ENCODE measurements at places on chromosomes 4 and X. TPM values are rescaled to one million over a fixed set of nuclear protein-coding genes. Genes with fewer than 3 reads are reported as not detected.
A peak's percentile ranks its signal among the peaks of the same experiment; 100 is the strongest.

The CLCN4 gene
- not detected for total RNA-seq

- peaks cover 11% of the 10 kb centered on the region for H3K36me3 ChIP-seq
- no peak within 1 kb of the TSS for H3K27ac ChIP-seq
- no peak for DNase-seq
- no peaks in the 10 kb centered on the region for H3K4me1 ChIP-seq
- H3K4me3 ChIP-seq, result no peak within 1 kb of the TSS
These were observed at the start of gene VEGFC for GRCh38 chr4:176792326-176793059. TSS of gene VEGFC (minus strand) at chr4:176792922. CDS start at chr4:176792311, 611 bp downstream.

The HELT gene
- not detected for total RNA-seq

GRCh38 chrX:103737696-103738095 lies 27.0 kb downstream of the TMEM31 start:
- H3K4me3 ChIP-seq, result no peak overlapping the region
- H3K36me3 ChIP-seq, result no peaks in the 10 kb centered on the region
- no peak overlapping the region for H3K27ac ChIP-seq
- DNase-seq, result no peak
- H3K4me1 ChIP-seq, result no peaks in the 10 kb centered on the region

DNA sequence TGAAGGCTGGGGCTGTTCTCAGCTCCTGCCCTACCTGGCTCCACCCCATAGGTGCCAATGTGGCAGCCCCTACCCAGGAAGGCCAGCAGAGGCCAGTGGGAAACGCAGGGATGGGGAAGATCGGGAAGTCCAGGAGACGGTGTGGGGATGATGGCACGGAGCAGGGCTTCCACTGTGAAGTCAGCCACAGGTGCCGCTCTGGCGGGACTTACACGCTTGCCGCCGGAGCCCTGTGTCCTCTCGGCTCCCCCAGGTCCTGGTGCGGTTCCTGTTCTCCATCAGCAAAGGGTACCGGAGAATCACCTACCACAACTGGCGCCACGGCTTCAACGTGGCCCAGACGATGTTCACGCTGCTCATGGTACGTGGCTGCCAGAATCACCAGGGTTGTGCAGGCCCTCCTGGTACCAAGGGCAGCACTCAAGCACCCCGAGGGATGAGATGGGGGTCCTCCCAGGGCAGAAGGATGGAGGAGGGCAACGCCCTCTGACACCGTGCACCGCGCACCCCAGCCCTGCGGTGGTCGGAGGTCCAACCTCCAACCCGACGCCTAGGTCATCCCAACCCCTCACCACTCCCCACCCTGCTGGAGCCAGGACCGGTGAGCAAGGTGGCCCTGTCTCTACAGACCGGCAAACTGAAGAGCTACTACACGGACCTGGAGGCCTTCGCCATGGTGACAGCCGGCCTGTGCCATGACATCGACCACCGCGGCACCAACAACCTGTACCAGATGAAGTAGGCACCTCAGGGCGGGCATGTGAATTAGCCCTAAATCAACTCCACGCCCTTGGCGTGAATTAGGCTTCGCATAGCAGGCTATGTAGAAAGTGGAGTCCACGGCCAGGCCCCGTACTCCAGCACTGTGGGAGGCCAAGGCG lies 12.0 kb downstream of the ATP5ME start:
- no peak overlapping the region for H3K27ac ChIP-seq
- no peaks in the 10 kb centered on the region for H3K36me3 ChIP-seq
- DNase-seq, result no peak
- no peaks in the 10 kb centered on the region for H3K27me3 ChIP-seq
- H3K4me1 ChIP-seq, result no peaks in the 10 kb centered on the region

DNA sequence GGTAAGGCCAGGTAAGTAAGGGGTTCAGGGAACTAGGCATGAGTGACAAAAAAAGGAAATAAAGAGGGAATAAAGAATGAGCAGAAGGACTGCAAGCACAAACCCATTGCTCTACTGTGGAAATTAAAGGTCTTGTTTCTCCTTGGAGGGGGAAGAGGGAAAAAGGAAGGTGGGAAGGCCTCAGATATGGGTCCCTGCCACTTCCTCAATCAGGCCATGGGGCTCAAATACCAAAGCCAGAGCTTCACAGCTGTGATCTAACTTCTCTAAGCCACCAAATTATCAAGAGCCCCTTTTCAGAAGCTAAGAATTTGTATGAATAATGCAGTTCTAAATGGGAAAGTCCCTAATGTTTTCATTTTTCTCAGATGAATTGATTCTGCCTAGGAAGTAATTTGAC lies 4.7 kb downstream of the USP51 start:
- H3K4me1 ChIP-seq, result peaks cover 10% of the 10 kb centered on the region
- no peak overlapping the region for H3K4me3 ChIP-seq
- no peak overlapping the region for H3K27ac ChIP-seq
- H3K27me3 ChIP-seq, result peaks cover 12% of the 10 kb centered on the region

DNA sequence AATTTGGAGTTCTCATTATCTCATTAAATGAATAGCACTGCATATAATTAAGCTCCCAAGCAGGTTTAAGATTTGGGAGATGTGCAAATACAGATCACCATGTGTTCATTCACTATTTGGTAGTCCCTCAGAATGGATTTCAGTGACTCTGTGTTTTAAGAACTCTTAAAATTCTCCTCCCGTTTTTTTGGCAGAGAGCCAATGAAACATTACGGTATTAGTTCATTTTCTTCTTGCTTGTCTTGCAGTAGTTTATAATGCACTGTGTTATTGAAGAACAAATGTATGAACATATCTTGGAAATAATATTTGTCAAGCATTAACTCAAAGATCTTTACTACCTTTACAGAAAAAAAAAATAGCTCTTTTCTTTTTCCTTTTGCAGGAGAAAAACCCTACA lies 32.7 kb downstream of the KLF3 start:
- no peak for DNase-seq
- no peaks in the 10 kb centered on the region for H3K27me3 ChIP-seq
- no peak overlapping the region for H3K4me3 ChIP-seq
- H3K27ac ChIP-seq, result peak overlapping the region; percentile 7
- peaks cover 47% of the 10 kb centered on the region for H3K36me3 ChIP-seq

The CCDC110 gene
- not detected for total RNA-seq

DNA sequence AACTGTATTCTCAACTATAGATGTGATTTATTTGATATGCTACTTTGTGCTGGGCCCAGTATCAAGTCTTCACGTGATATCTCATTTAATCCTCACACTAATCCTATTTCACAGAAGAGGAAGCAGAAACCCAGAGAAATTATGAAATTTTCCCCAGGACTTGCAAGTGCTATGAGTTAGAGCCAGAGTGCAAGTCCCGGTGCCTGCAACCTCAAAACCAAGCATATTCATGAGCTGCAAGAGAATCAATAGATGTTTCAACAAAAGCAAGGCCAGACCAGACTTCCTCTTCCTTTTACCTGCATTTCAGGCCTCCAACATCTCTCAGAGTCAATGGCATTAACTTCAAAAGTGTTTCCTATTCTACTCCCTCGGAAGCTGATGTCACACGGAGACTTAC lies 92.2 kb upstream of the GATB start:
- no peaks in the 10 kb centered on the region for H3K36me3 ChIP-seq
- no peak overlapping the region for H3K4me3 ChIP-seq
- no peak for DNase-seq
- no peak overlapping the region for H3K27ac ChIP-seq
- no peaks in the 10 kb centered on the region for H3K4me1 ChIP-seq

GRCh38 chr4:84596826-84597225 lies 13.9 kb downstream of the CDS1 start:
- no peaks in the 10 kb centered on the region for H3K4me1 ChIP-seq
- no peak for DNase-seq
- H3K36me3 ChIP-seq, result no peaks in the 10 kb centered on the region

GRCh38 chr4:113468165-113469022 lies 293.1 kb downstream of the CAMK2D start:
- no peak for DNase-seq
- peak overlapping the region; percentile 57 for H3K27ac ChIP-seq
- H3K4me1 ChIP-seq, result peaks cover 22% of the 10 kb centered on the region
- no peaks in the 10 kb centered on the region for H3K27me3 ChIP-seq
- H3K4me3 ChIP-seq, result peak overlapping the region; percentile 53
- no peaks in the 10 kb centered on the region for H3K36me3 ChIP-seq

GRCh38 chrX:35289952-35290351 lies 347.4 kb downstream of the FAM47B start:
- no peaks in the 10 kb centered on the region for H3K4me1 ChIP-seq
- no peak overlapping the region for H3K27ac ChIP-seq
- no peaks in the 10 kb centered on the region for H3K27me3 ChIP-seq
- no peak for DNase-seq
- no peak overlapping the region for H3K4me3 ChIP-seq

- no peak overlapping the region for H3K27ac ChIP-seq
- peak overlapping the region; percentile 84 for H3K4me3 ChIP-seq
- H3K4me1 ChIP-seq, result peaks cover 43% of the 10 kb centered on the region
- peaks cover 21% of the 10 kb centered on the region for H3K36me3 ChIP-seq
These were observed 555.9 kb upstream of the DIPK2B start for GRCh38 chrX:45756557-45756956.

DNA sequence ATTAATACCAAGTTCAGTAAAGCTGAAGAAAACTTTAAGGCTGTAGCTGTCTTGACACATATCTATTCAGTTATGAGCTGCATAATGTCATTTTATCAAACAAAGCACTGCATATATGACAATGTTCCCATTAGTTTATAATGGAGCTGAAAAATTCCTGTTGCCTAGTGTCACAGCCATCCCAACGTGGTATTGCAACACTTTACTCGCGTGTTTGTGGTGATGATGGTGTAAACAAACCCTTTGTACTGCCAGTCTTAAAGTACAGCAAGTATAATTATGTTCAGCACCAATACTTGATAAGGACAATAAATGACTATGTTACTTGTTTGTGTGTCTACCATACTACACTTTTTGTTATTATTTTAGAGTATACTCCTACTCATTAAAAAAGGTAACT lies 1415.6 kb upstream of the PCDH7 start:
- no peaks in the 10 kb centered on the region for H3K4me1 ChIP-seq
- H3K27ac ChIP-seq, result no peak overlapping the region
- no peak overlapping the region for H3K4me3 ChIP-seq

The MND1 gene
- 18.2 TPM for total RNA-seq

DNA sequence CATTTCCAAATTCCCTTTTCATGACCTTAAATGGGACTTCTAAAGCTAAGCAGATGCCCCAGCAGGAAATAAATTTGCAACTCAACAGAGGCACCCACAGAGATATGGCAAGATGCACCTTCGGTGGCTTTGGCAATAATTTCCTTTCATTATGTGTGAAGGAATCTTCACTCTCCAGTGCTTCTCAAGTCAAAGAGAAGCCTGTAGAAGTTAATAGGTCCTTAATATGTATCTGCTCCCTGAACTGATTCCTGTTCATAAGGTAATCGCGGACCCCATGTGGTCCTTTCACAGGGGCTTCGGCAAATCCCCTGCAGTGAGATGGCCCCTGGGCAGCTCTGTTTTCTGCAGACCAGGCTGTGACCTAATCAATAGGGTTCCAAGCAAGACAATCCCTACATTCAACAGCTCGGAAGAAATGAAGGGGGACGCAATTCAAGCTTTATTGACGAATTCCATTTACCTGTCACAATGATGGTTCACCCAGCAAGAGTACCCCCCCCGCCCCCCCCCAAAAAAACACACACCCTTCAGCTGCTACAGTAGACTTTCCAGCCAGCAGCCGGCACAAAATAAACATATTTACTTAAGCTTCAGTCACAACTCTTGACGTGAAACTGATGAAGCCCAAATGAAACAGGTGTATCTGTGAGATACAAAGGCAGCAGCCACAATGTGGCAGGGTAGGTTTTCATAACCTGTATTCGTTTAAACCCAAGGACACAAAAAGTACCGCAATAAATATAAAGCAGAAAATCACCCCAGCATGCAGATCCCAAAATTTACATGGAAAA lies 35.3 kb downstream of the FAT1 start:
- no peaks in the 10 kb centered on the region for H3K4me1 ChIP-seq
- H3K36me3 ChIP-seq, result no peaks in the 10 kb centered on the region
- DNase-seq, result no peak
- H3K27me3 ChIP-seq, result no peaks in the 10 kb centered on the region
- H3K4me3 ChIP-seq, result no peak overlapping the region

The PROM1 gene
- 0.24 TPM for total RNA-seq

GRCh38 chr4:144316869-144317268 lies 176.4 kb upstream of the GYPA start:
- no peak overlapping the region for H3K4me3 ChIP-seq
- H3K36me3 ChIP-seq, result peaks cover 16% of the 10 kb centered on the region
- no peaks in the 10 kb centered on the region for H3K4me1 ChIP-seq
- DNase-seq, result no peak
- no peaks in the 10 kb centered on the region for H3K27me3 ChIP-seq

DNA sequence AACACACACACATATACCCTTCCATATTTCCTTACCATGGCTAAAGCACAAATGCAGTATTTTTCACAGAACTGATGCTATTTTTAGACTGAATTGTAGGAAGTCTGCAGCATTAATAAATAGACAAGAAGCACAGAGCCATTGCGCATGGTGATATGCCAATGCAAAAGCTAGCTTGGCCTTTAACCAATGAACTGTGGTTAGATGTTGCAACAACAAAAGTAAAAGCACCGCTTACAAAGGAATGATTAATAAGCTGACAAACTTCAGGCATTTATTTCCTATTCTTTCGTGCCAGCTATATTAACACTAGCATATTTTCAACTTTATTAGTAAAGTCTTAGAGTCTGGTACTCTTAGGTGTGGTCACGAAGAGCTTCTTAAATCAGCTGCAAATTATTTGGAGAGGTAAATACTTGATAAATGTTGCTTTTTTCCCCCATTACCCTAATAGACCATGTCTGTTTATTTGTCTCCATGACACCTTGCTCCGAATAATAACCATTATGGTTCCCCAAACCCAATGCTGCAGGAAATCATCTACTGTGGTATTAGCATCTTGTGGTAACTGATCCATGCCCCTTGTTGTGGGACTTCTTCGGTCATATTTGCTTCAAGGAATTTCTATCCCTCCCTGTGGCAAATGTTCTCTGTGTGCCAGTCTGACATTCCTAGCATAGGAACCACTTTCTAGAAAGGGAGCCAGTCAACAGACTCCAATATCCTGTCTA lies 306.1 kb upstream of the TAPT1 start:
- H3K36me3 ChIP-seq, result no peaks in the 10 kb centered on the region
- peaks cover 4% of the 10 kb centered on the region for H3K4me1 ChIP-seq
- no peak overlapping the region for H3K4me3 ChIP-seq
- no peak for DNase-seq
- no peak overlapping the region for H3K27ac ChIP-seq
- no peaks in the 10 kb centered on the region for H3K27me3 ChIP-seq

The WNK3 gene
- total RNA-seq, result 0.33 TPM

All from natural killer cell treated with Interleukin-12 subunit alpha and Interleukin-12 subunit beta and Interleukin-15 and Interleukin-18, amount 100 ng/mL, for 72 hours (primary cell).